Osteocyte (in vitro differentiated cells): ENCODE measurements at places on chromosomes 4 and X. TPM values are rescaled to one million over a fixed set of nuclear protein-coding genes. Genes with fewer than 3 reads are reported as not detected.

CYBB gene
- not detected in 2 replicates for total RNA-seq

DNA sequence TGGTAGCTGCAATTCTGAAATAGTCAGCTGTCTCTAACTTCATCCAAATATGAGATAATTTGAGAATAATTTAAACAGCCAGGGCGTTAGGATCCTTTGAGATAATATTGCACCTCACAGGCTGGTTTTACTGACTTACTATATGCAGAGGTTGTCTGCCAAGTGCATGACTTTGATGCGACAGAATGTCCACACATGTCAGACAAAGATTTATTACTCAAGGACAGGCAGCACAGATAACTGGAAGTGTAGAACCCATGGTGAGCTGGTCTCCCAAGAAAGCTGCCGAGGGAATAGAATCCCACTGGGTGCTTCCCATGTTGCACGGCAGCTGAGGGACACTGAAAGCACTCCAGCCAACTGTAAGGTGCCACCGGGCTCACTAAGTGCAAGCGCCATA lies 166.2 kb upstream of the GALNTL6 start:
- no peak for DNase-seq

GRCh38 chrX:28609003-28609402 lies 21.8 kb downstream of the IL1RAPL1 start:
- DNase-seq: no peak

DNA sequence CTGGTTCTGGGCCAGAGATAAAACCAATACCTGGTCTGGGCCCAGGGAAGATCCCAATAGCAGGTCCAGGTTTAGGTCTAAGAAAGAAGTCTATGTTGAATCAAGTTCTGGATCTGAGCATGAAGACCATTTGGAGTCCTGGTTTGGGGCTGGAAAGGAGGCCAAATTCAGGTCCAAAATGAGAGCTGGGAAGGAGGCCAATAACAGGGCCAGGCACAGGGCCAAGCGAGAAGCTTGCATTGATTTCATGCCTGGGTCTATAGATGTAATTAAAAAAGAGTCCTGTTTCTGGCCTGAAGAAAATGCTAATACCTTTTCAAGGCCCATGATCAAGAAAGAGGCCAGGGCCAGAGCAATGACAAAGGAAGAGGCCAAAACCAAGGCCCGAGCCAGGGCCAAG lies 3.4 kb downstream of the GPRASP1 start:
- no peak for DNase-seq

GRCh38 chr4:187436251-187436650 lies 559.3 kb upstream of the ZFP42 start:
- no peak for DNase-seq
